Dermis lymphatic vessel endothelial cell (primary cell): ENCODE measurements at places on chromosomes 4 and X. TPM values are rescaled to one million over a fixed set of nuclear protein-coding genes. Genes with fewer than 3 reads are reported as not detected.

Gene ANKRD17
- total RNA-seq, result 49.4 and 63.7 TPM in 2 replicates

Gene ATP8A1
- 43.5 and 51.8 TPM in 2 replicates for total RNA-seq

Gene BEX3
- 201 and 209 TPM in 2 replicates for total RNA-seq

Gene STOX2
- 16.7 and 27.3 TPM in 2 replicates for total RNA-seq

Gene TCEAL6
- total RNA-seq, result not detected in 2 replicates

Gene CYBB
- total RNA-seq, result not detected in 2 replicates

Gene CT45A3
- total RNA-seq, result not detected in 2 replicates

Gene HERC6
- total RNA-seq, result 4.6 and 4.8 TPM in 2 replicates

Gene CXCL10
- total RNA-seq, result not detected in 2 replicates

Gene YIPF7
- total RNA-seq, result 0.09 TPM in 1 of 2 replicates, not detected in the other

Gene SRPX
- 64.8 and 84.5 TPM in 2 replicates for total RNA-seq

Gene AMBN
- total RNA-seq, result not detected in 2 replicates

Gene MSN
- total RNA-seq, result 219 and 230 TPM in 2 replicates

Gene CT83
- total RNA-seq, result not detected in 2 replicates

Gene PPP4R3C
- not detected in 2 replicates for total RNA-seq

Gene GPR34
- not detected in 2 replicates for total RNA-seq

Gene NAA11
- not detected in 2 replicates for total RNA-seq

Gene PDLIM3
- total RNA-seq, result 42.7 and 56.0 TPM in 2 replicates

Gene LIMCH1
- 29.8 and 48.2 TPM in 2 replicates for total RNA-seq

Gene POU4F2
- total RNA-seq, result not detected in 2 replicates

Gene REELD1
- total RNA-seq, result not detected in 2 replicates

Gene PSAPL1
- not detected in 2 replicates for total RNA-seq

Gene CORIN
- under 0.01 TPM in 2 replicates for total RNA-seq

Gene MAGED4B
- 34.3 and 39.0 TPM in 2 replicates for total RNA-seq
